HFFc6 (cell line): ENCODE measurements at places on chromosomes 7 and 10.

DNA sequence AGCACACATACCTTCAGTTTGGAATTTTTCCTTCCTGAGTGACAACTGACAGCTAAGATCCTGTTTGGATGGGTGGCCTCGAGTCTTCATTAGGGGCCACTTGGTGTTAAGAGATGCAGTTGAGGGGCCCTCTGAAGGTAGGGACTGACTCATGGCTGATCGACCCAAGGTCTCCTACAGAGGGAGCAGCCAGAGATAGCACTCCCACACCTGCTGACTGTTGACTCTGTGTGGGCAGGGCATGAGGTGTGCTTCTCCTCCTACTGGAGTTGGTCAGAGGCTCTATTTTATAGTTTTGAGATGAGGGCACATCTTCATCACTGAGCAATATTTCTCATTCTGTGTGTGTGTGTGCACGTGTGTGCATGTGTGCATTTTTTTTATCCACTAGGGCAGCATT lies 378.8 kb upstream of the PODXL start:
- H3K36me3 ChIP-seq: no peaks in the 10 kb centered on the region
- H3K27me3 ChIP-seq: peaks cover 24% of the 10 kb centered on the region
- no peak overlapping the region for H3K27ac ChIP-seq
- H3K4me1 ChIP-seq: no peaks in the 10 kb centered on the region
- no peak overlapping the region for H3K4me3 ChIP-seq

DNA sequence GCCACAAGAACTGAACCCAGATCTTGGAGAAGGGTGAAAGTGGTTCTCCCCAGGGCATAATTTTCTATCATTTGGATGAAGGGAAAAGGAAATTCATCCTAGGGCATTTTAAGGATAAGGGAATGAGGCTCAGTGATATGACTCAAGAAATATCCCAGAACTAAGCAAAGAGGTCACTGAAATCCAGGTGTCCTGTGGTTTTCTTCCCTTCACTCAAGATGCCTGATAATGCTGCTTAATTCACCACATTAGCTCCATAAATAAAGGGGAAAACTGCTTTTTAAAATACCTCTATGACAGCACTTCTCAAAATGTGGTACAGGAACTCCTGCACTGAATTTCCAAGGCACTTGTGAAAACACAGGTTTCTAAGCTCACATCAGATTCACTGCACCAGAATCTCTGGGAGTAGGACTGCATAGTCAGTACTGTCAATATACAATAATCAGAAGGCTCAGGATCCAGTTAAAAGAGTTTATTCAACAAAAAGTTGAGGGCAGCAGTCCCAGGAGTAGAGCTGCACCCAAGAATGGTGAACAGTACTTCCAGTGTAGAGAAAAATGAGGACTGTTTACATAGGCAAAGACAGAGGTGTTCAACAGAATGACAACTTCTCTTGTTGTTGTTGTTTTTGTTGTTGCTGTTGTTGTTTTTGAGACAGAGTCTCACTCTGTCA lies 2.9 kb downstream of the IFIT3 start:
- peaks cover 2% of the 10 kb centered on the region; the same call in 1 of the 2 replicates for H3K27me3 ChIP-seq
- no peak for DNase-seq
- H3K4me3 ChIP-seq: no peak overlapping the region; the same call in 1 of the 2 replicates
- H3K27ac ChIP-seq: peak overlapping the region; percentile 48
- 0 out of 2 replicates have a peak, but pooled peaks cover 6% of the 10 kb centered on the region for H3K36me3 ChIP-seq

DNA sequence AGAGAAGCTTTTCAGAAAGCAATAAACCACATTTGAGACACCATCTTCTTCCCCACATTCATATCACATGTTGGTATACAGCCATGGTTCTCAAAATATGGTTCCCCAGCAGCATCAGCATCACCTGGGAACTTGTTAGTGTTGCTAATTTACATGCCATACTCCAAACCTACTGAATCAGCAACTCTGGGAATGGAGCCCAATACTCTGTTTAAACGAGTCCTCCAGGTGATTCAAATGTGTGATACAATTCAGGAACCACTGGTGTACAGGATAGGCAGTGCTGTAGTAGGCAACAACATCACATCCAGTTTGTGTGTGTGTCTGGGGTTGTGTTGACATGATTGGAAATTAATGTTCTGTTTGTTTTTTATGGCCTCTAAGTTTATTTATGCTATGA lies 47.7 kb downstream of the ZNF277 start:
- H3K4me1 ChIP-seq: no peaks in the 10 kb centered on the region
- DNase-seq: no peak
- H3K27me3 ChIP-seq: peaks cover 2% of the 10 kb centered on the region
- H3K27ac ChIP-seq: no peak overlapping the region
- no peak overlapping the region for H3K4me3 ChIP-seq
- no peaks in the 10 kb centered on the region for H3K36me3 ChIP-seq

DNA sequence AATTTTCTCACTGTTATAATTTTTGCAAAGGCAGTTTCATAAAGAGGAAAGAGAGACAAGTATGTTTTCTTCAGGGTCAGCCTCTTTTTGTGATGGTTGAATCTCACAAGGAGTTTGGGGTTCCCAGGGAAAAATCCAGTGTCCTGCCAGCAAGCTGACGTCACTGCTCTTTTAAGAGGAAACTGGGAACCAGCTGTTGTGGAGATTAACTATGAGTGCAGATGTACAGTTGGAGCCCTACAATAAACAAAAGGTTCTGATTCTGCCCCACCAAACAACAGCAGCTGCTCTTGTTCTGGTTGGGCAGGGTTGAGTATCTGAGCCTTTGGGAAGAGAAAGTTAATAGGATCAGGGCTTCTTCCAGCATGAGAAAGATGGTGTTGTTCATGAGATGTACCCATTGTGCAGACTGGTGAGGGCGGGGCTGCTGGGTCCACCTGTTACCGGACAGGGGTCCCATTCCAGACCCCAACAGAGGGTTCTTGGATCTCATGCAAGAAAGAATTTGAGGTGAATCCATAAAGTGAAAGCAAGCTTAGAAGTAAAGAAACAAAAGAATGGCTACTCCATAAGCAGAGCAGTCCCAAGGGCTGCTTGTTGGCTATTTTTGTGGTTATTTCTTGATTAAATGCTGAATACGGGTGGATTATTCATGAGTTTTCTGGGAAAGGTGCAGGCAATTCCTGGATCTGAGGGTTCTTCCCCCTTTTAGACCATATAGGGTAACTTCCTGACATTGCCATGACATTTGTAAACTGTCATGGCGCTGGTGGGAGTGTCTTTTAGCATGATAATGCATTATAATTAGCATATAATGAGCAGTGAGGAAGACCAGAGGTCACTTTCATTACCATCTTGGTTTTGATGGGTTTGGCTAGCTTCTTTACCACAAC lies 12.5 kb downstream of the PRF1 start:
- no peak overlapping the region for H3K4me3 ChIP-seq
- no peaks in the 10 kb centered on the region for H3K4me1 ChIP-seq
- peaks cover 51% of the 10 kb centered on the region for H3K27me3 ChIP-seq
- H3K27ac ChIP-seq: no peak overlapping the region

DNA sequence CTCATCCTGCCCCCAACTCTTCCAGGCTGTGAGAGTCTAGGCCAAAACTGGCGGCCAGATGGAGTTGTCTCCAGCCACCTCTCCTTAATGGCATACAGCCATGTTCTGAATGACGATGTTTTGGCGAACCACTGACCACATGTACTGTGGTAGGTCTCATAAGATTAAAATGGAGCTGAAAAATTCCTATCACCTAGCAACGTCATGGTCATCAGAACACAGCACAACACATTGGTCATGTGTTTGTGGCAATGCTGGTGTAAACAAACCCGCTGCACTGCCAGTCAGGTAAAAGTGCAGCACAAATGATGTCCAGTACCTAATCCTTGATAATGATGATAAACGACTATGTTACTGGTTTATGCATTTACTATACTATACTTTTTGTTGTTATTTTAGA lies 290.0 kb upstream of the MKI67 start:
- no peaks in the 10 kb centered on the region for H3K4me1 ChIP-seq
- no peaks in the 10 kb centered on the region; the same call in none of the 2 replicates for H3K27me3 ChIP-seq
- no peak overlapping the region for H3K4me3 ChIP-seq
- DNase-seq: no peak

- peaks cover 44% of the 10 kb centered on the region for H3K36me3 ChIP-seq
- no peaks in the 10 kb centered on the region for H3K27me3 ChIP-seq
- H3K4me1 ChIP-seq: peaks cover 41% of the 10 kb centered on the region
- peak overlapping the region; percentile 77 for H3K27ac ChIP-seq
Observed at GRCh38 chr7:132783824-132784223, 207.6 kb upstream of the PLXNA4 start.

DNA sequence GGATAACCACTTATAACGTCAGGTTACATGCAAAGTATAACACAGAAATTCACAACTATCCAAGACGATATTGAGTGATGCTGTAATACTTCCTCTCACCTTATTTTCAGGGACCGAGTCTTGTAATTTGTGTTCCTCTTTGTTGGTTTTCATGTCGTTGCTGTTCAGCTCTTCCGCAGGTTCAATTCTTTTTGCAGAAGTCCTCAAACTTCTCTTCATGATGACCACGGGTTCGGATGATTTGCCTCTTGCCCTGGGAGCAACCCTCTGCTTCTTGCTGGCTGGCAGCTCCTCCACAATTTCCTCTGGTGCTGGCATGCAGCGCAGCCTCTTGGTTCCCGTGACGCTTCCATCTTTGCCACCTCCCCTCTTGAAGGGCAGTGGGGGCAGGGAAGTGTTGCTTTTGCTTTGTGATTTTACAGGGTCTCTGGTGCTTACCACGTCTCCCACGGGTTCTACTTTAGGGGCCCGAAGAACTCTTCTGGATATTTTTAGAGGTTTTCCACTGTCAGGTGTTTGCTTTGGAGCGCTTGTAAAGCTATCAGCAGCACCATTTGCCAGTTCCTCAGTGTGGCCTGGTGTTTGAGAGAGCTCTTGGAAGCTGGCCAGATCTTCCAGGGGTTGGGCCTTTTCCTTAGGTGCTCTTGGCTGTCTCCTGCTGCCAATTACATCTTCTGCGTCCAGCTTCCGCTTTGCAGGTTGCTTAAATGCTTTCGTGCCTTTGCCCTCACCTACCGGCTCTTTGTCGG lies 23.6 kb downstream of the MKI67 start:
- no peaks in the 10 kb centered on the region for H3K27me3 ChIP-seq
- no peak overlapping the region for H3K27ac ChIP-seq
- peaks cover 27% of the 10 kb centered on the region for H3K36me3 ChIP-seq
- H3K4me1 ChIP-seq: no peaks in the 10 kb centered on the region
- no peak for DNase-seq
- no peak overlapping the region for H3K4me3 ChIP-seq

DNA sequence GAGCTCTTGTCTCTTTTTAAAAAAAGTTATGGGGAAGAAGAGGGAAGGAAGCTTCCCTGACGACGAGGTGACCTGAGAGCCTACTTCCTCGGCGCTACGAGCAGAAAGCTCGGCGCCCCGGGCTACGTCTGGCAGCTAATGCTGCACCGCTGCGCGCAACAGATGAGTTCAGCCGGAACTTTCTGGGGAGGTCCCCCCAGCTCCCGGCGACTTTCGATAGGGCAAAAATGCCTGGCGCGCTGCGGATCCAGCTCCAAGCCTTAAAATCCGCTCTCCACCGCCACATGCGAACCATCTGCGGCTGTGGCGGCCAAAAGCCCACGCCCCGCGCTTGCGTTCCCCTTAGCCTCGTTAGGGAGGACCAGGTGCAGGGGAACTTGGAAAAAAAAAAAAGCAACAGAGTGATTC lies 621 bp downstream of the P4HA1 start:
- peak overlapping the region; percentile 92 for H3K4me3 ChIP-seq
- DNase-seq: peak; percentile 71

GRCh38 chr10:100009283-100009792 lies 409 bp downstream of the DNMBP start:
- peak overlapping the region; percentile 94 for H3K4me3 ChIP-seq
- H3K4me1 ChIP-seq: peaks cover 51% of the 10 kb centered on the region
- H3K36me3 ChIP-seq: peaks cover 27% of the 10 kb centered on the region

- H3K4me1 ChIP-seq: no peaks in the 10 kb centered on the region
- H3K27me3 ChIP-seq: peaks cover 6% of the 10 kb centered on the region
- no peaks in the 10 kb centered on the region for H3K36me3 ChIP-seq
- no peak overlapping the region for H3K4me3 ChIP-seq
- no peak for DNase-seq
- no peak overlapping the region for H3K27ac ChIP-seq
Observed at GRCh38 chr7:98646465-98646864, 29.4 kb downstream of the NPTX2 start.

- H3K27ac ChIP-seq: peak overlapping the region; percentile 83
- H3K27me3 ChIP-seq: peaks cover 2% of the 10 kb centered on the region; the same call in 1 of the 2 replicates
- peaks cover 45% of the 10 kb centered on the region for H3K4me1 ChIP-seq
- peak overlapping the region; percentile 95 for H3K4me3 ChIP-seq
Observed at GRCh38 chr7:143882604-143883078, 19.3 kb downstream of the TCAF1 start.

GRCh38 chr7:2195400-2196246 lies 37.1 kb downstream of the MAD1L1 start:
- no peaks in the 10 kb centered on the region; the same call in 1 of the 2 replicates for H3K27me3 ChIP-seq
- no peak overlapping the region for H3K27ac ChIP-seq
- no peak for DNase-seq
- H3K36me3 ChIP-seq: peaks cover 13% of the 10 kb centered on the region

- peaks cover 61% of the 10 kb centered on the region for H3K27me3 ChIP-seq
- DNase-seq: no peak
- H3K4me3 ChIP-seq: no peak overlapping the region
- no peak overlapping the region for H3K27ac ChIP-seq
- no peaks in the 10 kb centered on the region for H3K36me3 ChIP-seq
Observed at GRCh38 chr10:69576334-69577011, 3.3 kb upstream of the NEUROG3 start.

DNA sequence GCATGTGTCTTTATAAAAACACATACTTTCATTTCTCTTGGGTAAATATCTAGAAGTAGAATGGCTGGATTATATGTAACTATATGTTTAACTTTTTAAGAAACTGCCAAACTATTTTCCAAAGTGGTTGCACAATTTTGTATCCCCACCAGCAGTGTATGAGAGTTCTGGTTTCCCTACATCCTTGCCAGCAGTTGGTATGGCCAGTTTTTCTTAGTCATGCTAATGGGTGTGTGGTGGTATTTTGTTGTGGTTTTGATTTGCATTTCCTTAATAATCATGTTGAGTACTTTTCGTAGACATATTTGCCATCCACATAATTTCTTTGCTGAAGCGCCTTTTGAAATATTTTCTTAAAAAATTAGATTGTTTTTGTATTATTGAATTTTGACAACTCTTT lies 60.3 kb downstream of the NEUROG3 start:
- no peak overlapping the region for H3K27ac ChIP-seq
- H3K4me1 ChIP-seq: peaks cover under 1% of the 10 kb centered on the region
- peaks cover 15% of the 10 kb centered on the region for H3K27me3 ChIP-seq
- no peak for DNase-seq
- no peak overlapping the region for H3K4me3 ChIP-seq
- H3K36me3 ChIP-seq: no peaks in the 10 kb centered on the region

DNA sequence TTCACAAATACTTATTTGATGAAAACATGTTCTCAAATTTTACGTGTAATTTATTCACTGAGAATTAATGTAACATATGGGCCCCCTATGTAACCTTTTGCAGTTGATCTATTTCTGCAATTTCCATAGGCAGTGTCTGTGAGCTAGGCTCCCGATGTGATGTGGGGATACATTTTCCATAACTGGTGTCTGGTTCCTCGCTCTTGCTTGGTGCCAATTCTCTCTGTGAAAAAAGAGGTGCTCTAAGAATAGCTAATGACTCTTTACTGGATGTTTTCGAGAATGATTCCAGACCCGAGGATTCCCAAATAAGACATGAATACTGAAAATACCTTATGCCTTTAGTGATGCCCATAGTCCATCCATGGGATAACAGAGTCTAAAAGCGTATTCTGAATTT lies 286.7 kb upstream of the FZD8 start:
- H3K4me3 ChIP-seq: no peak overlapping the region
- H3K4me1 ChIP-seq: no peaks in the 10 kb centered on the region
- no peak overlapping the region for H3K27ac ChIP-seq
- H3K36me3 ChIP-seq: no peaks in the 10 kb centered on the region
- no peak for DNase-seq
